HuH-7 (cell line): ENCODE measurements at places on chromosomes 12 and 14.
A peak's percentile ranks its signal among the peaks of the same experiment; 100 is the strongest.

DNA sequence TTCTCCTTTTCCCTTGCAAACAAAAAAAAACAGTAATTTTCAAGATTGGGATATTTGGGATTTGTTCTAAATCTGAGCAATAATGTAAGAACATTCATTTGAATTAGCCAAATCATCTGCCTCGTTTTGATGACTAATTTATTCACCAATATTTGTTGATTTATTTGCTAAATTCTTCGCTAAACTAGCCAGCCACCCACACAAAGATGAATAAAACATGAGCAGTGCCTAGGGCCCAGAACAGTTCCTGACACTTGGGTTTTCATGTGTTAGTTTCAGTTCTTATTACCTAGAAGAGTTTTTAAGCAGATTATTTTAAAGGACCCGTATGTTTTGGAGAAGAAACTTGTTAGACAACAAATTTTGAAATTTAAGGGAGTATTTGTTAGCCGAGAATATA lies 1.4 kb downstream of the ETNK1 start:
- DNase-seq = no peak

DNA sequence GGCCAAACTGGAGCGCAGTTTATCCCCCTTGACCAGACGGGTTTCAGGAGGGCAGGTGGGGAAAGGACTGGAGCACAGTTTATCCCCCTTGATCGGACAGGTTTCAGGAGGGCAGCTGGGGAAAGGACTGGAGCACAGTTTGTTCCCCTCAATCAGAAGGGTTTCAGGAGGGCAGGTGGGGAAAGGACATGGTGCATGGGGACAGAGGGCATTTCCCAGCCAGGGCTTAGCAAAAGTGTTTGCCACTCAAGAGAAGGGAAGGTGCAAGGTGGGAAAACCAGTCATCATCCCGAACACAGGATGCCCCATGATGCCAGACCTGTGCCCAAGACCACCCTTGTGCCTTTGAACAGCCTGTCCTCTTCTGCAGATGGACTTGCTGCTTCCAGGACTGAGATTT lies 54.7 kb downstream of the SPTB start:
- no peak for DNase-seq

DNA sequence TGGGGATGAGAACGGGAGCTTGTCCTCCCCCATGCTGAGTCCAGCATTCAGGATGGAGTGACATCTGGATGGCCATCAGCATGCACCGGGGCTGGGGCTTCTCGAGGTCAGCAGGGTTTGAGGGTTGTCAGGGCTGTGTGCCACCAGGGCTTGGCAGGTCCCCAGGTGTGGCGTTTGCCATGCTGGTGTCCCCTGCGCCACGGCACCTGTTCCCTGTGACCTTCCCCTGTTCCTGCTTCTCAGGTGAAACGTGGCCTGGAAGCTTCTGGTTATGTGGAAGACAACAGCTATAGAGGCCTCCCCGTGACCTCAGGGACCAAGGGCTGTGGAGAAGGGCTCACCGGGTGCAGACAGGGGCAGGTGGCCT lies 152.4 kb downstream of the KIF26A start:
- no peak for DNase-seq

GRCh38 chr14:90384543-90384911 lies 12.3 kb upstream of the CALM1 start:
- DNase-seq = no peak

DNA sequence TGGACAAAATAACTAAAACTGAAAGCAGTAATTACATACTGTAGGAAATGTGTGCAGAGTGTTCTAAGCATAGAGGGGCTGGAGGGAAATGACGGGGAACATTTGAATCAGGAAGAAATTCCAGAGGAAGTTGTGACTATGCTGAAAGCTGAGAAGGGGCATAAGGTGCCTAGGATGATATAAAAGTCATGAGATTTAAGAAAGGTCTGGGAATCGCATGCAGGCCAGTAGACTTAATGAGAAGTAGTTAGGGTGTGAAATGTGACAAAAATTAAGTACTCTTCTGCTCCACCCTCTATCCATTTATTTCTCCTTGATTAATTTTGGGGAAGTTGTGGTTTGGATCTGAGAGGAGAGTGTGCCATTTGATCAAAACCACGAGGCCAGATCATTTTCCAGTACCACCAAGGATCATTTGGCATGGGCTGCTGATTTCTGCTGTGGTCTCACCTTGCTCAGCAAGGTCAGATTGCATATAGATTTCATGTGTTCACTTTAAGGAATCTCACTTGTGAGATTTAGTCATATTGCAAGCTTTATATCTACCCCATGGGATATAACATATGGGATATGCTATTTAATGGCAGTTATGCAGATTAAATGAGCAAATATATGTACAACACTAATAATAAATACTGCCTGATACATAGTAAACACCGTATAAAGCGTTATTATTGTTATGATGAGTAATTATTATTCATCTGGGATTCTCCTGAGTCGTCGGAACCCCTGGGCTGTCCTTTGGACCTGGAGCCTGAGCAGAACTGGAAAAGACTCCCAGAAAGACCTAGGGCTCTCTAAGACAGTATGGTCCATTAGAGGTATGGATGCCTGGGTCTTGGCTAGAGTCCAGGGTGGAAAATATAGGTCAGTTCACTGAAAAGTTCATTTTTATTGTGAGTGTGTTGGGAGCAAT lies 72.3 kb downstream of the SRGAP1 start:
- no peak for DNase-seq

DNA sequence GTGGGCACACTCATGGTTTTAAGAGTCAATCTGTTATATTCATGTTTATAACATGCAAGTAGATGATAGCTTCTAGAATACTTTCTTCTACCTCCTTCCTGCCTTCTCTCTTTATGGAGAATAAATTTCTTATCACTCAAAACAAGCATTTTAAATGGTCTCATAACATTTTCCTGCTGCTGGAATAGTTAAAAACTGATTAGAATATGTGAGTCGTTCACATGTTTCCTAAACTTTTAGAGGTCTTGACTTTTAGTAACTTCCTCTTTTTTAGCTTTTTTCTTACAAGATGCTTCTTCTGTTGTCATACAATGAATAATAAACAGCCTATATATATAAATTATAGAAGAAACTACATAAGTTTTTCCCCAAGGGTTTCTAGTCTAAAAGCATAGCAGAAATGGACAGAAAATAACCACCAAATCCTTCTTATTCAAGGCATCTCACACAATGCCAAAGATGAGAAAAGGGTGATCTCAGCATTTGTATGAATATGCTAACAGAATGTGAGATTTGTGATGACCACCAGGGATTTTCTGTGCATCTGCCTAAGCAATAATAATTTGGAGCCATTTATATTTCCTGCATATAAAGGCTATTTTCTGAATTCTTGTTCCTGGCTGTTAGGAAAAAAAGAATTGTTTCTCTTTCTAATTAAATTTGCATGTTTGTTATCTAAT lies 127.8 kb downstream of the DAAM1 start:
- no peak for DNase-seq

GRCh38 chr14:98684468-98684867 lies 587.5 kb downstream of the BCL11B start:
- DNase-seq = no peak

GRCh38 chr14:98743536-98743935 lies 528.5 kb downstream of the BCL11B start:
- no peak for DNase-seq

DNA sequence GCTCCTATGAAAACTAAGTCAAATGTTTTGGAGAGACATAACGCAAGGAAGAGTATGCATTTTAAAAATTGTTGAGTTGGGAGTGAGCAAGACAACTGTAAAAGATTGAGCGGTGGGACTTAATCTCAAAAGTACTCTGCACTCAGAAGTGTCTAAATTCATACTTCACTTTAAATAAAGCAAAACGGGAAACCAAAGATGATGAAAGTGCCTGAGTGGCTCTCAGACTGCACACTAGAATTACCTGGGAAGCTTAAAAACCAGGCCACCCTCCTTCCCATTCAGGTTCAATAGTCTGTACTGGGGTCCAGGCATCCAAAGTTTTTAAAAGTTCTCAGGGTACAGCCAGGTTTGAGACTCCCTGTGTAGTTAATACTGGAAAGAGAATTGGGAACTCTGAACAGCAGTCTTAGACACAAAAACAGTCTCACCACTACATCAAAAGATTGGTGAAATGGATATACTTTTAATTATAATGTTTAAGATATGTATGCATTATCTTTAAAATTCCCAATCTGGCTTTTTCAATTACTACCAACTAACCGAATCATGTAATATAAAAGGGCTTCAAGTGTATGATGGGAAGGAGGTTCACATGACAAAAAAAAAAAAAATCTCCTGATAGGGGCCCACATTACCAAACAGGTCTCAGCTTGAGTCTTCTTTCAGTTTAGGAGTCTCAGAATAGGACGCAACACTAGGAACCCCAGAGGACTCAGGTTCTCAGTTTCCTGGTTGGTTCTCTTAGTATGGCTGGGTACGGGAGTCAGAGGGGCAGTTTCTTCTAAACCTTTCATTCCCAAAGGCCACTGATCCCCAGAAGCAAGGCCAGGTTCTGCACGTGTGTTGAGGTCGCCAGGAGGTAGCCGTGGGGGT lies 1.0 kb downstream of the HOMEZ start:
- DNase-seq = no peak

DNA sequence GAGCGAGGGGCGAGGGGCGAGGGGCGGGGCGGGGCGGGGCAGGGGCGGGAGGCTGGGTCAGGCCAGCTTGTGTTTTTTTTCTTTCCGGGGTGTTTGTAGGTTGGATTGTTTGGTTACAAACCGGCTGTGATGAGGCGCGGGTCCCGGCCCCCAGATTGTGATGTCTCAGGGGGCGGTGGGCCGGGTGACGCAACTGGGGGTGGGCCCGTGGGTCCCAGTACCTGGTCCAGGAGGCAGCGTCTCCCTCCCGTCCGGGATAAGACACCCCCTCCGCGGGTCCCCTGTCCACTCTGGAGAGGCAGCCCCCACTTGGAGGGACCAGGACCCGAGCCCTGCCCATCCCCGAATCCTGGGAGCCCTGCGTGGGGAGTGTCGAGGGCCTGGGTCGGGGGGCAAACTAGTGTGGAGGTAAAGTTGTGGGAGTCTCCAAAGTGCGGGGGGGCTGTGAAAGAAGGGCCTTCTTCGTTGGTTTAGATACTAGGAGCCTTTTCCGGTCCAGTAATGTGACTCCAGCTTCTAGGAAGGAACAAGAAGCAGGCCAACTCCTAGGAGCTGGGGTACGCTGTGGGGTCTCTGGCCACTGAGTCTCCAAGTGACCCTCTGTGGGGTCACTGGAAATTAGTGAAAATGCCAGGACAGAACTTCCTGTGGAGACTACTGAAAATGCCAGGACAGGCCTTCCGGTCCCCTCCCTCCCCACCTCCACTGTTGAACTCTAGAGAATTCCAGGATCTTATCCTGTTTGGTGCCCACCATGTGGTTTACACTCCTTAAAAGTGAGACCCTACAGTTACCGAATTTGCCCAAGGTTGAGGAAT lies 579 bp upstream of the CLMN start:
- no peak for DNase-seq

DNA sequence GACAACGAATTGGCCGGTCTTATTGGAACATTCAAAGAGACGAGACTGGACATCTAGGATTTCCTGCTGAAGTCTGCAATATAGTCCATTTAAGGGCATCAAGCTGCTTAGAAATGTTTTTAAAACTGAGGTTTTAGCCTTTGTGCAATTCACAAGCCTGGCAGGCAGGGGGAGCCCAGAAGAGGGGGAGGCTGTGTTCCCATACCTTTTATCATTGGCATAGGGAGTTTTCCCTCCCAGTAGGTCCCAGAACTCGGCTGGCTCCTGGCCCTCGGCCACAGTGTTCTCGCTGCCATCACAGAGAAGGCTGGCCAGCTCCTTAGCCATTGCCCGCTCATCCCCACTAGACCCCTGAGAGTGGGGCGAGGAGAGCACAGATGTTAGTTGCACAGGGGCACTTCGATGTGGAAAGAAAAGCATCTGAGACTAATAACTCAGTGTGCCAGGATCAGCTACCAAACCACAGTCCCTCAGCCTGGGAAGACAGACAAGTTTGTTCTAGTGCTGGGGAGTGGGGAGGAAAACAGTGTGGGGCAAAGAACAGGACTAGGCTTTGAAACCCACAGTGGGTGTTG lies 15.1 kb downstream of the AVIL start:
- DNase-seq = peak; percentile 75

- DNase-seq = peak; percentile 56
Observed at GRCh38 chr12:44876544-44877410, 662 bp upstream of the NELL2 start.

GRCh38 chr12:67826148-67826547 lies 163.1 kb upstream of the IFNG-AS1 start:
- DNase-seq = no peak

DNA sequence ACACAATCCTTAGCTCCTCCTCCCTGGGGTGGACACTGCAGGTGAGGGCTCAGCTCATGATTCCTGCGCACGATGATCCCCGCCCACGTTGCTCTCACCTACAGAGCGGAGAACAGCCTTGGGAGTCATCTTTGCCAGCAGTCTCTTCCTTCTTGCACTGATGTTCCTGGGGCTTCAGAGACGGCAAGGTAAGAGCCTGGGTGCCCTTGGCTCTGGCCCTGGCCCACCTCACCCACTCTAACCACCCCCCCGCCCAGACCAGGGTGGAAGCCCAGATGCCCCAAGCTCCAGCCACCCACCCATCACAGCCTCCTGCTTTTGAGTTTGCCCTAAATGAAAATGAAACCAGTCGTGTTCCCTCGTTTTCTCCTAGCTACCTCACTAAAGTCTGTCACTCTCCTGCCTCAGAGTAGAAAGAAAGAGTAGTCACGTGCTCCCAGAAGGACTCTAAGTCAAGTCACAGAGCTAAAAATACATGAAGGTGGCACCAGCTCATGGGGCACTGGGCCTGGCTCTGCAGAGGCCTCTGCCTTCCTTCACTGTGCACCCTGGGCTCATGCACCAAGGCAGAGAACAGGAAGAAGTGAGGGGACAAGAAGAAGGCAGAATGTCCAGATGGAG lies 9.0 kb downstream of the TAPBPL start:
- no peak for DNase-seq

GRCh38 chr12:45285717-45286116 lies 69.8 kb downstream of the ANO6 start:
- no peak for DNase-seq

DNA sequence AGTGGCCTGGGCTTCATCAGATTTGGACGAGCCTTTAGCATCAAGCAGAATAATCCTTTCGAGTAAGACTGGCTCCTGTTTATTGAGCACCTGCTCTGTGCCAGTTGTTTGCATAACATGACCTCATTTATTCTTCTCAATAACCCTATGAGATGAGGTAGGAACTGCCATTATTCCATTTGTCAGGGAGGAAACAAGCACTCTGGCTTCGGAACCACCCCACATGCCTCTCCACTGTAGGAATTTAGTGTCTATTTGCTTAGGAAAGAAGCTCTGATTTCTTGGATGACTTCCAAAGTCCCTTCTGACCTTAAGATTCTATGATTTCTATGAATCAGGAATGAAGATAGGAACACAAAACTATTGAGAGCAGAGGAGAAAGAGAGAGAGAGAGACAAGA lies 11.0 kb downstream of the SAMD4A start:
- no peak for DNase-seq

DNA sequence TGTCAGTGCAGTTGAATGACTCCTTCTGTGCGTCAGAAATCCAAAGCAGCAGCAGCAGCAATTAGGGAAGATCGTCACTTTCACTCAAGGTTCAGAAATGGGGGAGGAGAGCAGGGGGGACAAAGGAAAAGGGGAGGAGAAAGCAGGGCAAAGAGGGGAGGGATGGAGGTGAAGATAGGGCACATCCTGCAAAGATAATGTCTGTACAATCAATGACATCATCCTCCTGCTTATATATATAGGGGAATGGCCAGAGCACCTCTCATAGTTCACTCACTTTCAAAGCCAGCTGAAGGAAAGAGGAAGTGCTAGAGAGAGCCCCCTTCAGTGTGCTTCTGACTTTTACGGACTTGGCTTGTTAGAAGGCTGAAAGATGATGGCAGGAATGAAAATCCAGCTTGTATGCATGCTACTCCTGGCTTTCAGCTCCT lies at the start of gene NTS:
TSS of gene NTS (plus strand) at position 265 of the 431 bp plus-strand sequence. CDS start at position 374, 109 bp downstream.
- DNase-seq = no peak

- DNase-seq = peak; percentile 70
Observed at GRCh38 chr14:75578102-75578785, at the start of gene FLVCR2. TSS of gene FLVCR2 (plus strand) at chr14:75578620. CDS start at chr14:75578973, 353 bp downstream.
